Lung (tissue), 17 donors: ENCODE measurements at places on chromosomes 6 and 20. TPM values are rescaled to one million over a fixed set of nuclear protein-coding genes. Genes with fewer than 3 reads are reported as not detected.

PEX7 gene
- 4.8 TPM for polyA plus RNA-seq

LY6G6C gene
- polyA plus RNA-seq: 0.16 TPM

RIPPLY2 gene
- 0.24 TPM for polyA plus RNA-seq

KCNK5 gene
- polyA plus RNA-seq: 11.7 TPM

ANKRD6 gene
- polyA plus RNA-seq: 9.2 TPM

GSTA3 gene
- polyA plus RNA-seq: 1.1 TPM

PRICKLE4 gene
- polyA plus RNA-seq: 2.9 TPM

COL21A1 gene
- 5.3 TPM for polyA plus RNA-seq

DUSP15 gene
- polyA plus RNA-seq: 1.6 TPM

PRL gene
- polyA plus RNA-seq: not detected

PTCRA gene
- polyA plus RNA-seq: 5.5 TPM

ME1 gene
- polyA plus RNA-seq: 10.8 TPM

ADGRF5 gene
- polyA plus RNA-seq: 71.3 TPM

SLC32A1 gene
- not detected for polyA plus RNA-seq

EEF1A2 gene
- polyA plus RNA-seq: 0.73 TPM

ENPP4 gene
- 6.8 TPM for polyA plus RNA-seq

OR2J3 gene
- not detected for polyA plus RNA-seq

HLA-DMB gene
- polyA plus RNA-seq: 52.2 TPM

CCHCR1 gene
- polyA plus RNA-seq: 14.3 TPM

KCNQ5 gene
- polyA plus RNA-seq: 0.12 TPM
